CD4-positive, alpha-beta T cell treated with Interleukin-2 at 100 ng/mL for 4 hours (primary cell): ENCODE measurements at places on chromosomes 2 and 18.

GRCh38 chr2:68827666-68828065 lies 43.5 kb downstream of the BMP10 start:
- no peak for DNase-seq

DNA sequence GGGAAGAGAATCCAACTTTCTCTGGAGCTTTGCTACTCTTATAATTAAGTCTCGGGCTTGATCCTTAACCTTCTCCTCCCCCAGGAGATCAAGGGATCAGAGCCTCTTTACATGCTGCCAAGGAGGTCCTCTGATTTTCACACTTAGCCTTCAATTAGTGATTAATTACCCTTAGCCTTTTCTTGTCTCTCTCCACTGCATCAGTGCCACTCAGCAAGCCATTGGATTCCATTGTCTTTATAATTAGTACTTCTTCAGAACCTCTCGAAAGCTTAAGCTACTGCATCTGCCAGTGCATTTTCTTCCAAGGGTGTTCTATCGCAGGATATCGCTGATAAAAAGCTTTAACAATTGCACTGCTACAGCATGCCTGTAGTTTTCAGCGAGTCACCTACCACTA lies 477.0 kb upstream of the MEIS1 start:
- DNase-seq: no peak

DNA sequence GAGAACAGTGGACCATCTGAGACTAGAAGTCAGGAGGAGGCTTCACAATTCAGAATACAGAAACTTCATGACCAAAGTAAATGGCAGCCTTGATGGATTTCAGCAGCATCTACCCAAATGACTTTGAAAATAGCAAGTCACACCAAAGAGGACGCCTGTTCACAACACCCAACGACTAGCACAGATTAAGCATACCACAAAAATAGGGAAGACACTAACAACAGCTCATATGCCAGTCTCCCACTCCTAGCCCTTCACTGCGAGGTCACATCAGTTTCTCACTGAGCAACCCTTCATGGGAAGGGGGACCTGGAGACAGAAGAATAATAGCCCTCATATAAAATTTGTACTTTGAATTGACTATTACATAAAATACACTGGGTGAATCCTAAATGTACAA lies 228.4 kb upstream of the SLC39A10 start:
- DNase-seq: no peak

GRCh38 chr2:174180726-174181236 lies 67.6 kb downstream of the OLA1 start:
- no peak for DNase-seq

GRCh38 chr2:213476641-213477040 lies 192.4 kb downstream of the SPAG16 start:
- DNase-seq: no peak

DNA sequence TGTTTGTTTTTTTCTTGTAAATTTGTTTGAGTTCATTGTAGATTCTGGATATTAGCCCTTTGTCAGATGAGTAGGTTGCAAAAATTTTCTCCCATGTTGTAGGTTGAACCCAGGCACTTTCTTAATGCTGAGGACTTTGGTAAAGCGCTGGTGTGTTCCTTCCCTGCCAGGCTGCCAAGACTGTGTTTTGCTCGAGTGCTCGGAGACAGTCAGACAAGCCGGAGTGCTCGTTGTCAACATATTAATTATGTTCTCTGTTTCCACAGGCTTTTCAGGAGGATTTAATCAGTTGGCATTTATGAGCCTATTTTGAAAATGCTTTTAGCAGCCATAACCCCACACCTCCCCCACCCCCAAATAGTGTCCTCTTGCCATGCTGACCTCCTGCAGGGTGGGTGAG lies 6.4 kb downstream of the MTCL1 start:
- no peak for DNase-seq

DNA sequence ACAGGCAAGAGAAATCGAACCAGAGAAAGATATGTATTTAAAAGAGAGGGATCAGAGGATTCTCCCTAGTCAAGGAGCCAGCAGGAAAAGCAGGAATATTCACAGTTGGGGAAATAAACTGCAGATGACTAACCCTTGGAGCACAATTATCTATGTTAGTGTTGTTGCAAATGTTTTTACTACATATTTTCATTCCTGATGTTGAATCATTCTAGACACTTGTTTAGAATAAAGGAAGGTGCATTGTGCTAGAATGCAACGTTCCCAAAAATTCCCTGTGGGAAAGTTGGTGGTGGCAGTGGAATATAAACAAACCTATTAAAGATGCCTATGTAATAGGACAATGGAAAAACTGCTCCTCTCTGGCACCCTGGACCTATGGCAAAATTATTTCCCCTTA lies 63.3 kb downstream of the DTNA start:
- DNase-seq: no peak

- DNase-seq: peak; percentile 26
Observed at GRCh38 chr2:173264603-173265366, 89.9 kb upstream of the CDCA7 start.

GRCh38 chr2:101781791-101782426 lies 84.4 kb downstream of the MAP4K4 start:
- DNase-seq: no peak

DNA sequence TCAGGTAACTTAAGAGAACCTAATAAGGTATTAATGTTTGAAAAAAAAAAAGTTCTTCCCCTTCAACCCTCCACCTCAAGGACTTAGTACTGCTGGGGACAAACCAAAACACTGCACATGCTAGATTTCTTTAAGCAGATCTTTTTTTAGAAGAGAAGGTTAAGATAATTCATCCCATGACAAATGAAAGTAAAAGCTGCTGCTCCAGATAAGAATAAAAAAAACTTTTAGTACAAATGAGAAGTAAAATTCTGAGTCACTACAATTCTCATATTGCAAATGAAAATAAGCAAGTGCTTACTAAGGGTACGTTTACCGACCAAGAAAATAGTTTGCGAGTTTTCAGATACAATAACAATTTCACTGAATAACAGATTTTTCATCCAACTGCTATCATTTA lies 8.9 kb downstream of the STAM2 start:
- no peak for DNase-seq

DNA sequence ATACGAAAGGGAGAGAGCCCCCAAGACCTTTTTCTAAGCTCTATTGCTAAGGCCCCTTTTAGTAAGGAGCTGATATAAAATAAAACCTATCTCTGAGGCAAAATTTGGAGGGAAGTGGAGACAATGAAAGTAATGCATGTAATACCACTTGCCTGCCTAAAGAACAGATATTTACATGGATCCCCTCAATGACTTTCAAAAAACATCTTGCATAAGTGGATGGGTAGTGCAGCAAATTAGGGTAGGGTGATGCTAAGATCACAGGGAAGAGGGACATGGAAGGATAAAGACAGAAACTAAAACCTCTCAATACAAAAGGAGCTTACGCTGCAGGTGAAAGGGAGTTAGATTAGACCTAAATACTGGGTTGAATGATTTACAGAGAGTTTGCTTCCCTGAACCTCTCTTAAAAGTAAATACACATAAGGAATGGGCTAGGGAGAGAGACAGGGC lies 1.1 kb downstream of the ZNF513 start:
- no peak for DNase-seq

- DNase-seq: no peak
Observed at GRCh38 chr2:231394211-231395141, 1.0 kb upstream of the B3GNT7 start.

DNA sequence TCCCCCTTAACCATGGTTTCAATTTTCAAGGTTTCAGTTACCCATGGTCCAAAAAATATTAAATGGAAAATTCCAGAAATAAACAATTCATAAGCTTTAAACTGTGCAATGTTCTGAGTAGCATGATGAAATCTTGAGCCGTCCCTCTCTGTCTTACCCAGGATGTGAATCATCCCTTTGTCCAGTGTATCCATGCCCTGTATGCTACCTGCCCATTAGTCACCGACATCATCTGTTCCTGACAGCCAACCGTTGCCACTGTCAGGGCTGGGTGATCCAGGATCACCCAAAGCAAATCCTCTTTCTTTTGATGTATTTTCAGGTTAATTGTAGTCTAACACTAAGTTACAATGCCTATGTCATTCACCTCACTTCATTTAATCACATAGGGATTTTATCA lies 15.7 kb upstream of the OLA1 start:
- no peak for DNase-seq

DNA sequence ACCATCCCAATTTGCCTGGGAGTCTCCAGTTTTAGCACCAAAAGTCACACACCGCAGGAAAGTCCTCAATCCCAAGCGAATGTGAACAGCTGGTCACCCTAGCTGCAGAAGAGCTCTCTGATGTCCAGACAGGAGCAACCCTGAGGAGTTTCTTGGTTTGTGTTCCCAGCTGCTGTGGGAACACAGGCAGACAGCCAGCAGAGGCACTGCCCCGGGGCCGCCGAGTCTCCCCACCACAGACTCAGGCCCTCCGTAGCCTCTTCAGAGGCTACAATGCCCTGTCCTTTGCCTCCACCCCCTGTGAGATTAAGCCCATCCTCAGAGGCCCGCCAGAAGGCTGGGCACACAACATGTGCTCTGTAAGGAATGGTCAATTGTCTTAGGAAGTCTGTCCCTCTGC lies 111.5 kb downstream of the TTC32 start:
- no peak for DNase-seq

DNA sequence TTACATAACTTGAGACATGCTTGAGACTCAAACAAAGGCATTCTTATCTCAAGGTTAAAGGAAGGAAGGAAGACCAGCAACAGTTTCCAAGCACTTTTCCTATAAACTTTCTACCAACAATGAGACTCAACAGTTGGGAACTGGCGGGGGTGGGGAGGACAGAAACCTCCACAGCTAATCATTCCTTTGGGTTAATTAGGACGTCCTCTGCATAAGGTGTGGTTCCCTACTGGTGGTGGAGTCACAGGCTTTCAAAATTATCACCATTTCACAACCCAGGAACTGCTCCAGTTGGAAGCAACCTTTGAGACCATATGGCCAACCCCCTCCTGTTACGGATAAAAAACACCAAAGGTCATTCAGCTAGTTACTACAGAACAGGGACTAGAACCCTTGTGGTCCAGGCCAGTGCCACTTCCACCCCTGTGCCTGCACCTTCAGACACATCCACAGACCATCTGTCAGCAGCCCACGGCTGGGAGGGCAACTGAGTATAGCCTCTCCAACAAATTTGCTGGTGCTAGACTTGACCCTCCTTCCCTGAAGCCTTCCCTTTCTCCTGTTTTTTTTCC lies 30.1 kb upstream of the ATL2 start:
- DNase-seq: no peak

DNA sequence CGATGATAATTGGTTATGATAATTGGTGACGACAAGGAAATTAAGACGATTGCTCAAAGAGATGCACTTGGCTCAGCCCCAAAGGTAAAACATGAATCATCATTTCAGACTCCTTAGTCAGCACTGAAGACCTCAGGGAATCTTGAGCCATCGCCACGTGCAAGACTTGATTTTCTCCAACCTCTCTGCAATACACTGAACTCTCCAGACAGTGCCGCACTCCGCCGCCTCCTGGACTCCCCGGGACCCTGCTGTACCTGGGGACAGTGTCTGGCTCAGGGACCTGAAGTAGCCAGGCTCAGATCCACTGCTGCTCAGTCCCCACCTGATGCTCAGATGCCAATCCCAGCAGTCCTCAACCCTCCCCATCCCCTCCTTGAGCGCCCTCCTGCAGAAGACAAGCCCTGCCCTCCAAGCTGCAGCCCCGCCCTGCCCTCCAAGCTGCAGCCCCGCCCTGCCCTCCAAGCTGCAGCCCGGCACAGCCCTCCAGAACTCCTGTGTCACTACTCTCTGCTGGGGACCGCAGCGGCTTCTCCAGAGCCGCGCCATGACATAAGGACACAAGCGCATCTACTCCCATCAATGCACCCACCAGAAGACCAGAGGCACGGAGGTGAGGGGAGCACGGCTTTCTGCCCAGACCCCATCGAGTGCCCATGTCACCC lies 1.1 kb downstream of the TMEM18 start:
- peak; percentile 10 for DNase-seq

DNA sequence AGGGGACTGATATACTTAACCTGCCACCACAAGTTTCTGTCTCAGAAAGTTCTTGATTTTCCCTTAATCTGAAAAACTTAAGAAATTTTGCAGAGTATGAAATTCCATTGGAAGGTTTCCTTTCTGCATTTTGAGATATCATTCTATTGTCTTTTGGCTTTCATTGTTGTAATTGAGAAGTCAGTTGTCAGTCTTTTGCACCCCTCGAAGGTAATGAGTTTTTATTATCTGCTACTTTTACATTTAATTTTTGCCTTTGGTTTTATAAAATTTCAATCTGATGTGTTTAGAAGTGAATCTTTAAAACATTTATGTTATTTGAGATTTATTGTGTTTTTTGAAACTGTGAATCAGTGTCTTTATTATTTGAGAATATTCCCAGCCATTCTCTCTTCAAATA lies 4.8 kb upstream of the IL36A start:
- no peak for DNase-seq

GRCh38 chr2:69815717-69816116 lies 13.7 kb upstream of the GMCL1 start:
- DNase-seq: no peak

GRCh38 chr18:12009581-12010140 lies 28.4 kb downstream of the IMPA2 start:
- DNase-seq: no peak

GRCh38 chr2:65204461-65205210 lies 23.0 kb upstream of the ACTR2 start:
- DNase-seq: no peak

- DNase-seq: no peak
Observed at GRCh38 chr2:37610638-37611289, 60.7 kb downstream of the CDC42EP3 start.

GRCh38 chr2:7427293-7428060 lies 510.3 kb downstream of the RNF144A start:
- DNase-seq: peak; percentile 75

GRCh38 chr2:27889774-27890145 lies 427 bp downstream of the RBKS start:
- DNase-seq: no peak

GRCh38 chr2:72349016-72349415 lies 201.4 kb upstream of the CYP26B1 start:
- DNase-seq: no peak

- no peak for DNase-seq
Observed at GRCh38 chr2:146465460-146465859, 1379.4 kb upstream of the ACVR2A start.

GRCh38 chr2:86186431-86186830 lies 8.8 kb downstream of the IMMT start:
- no peak for DNase-seq

DNA sequence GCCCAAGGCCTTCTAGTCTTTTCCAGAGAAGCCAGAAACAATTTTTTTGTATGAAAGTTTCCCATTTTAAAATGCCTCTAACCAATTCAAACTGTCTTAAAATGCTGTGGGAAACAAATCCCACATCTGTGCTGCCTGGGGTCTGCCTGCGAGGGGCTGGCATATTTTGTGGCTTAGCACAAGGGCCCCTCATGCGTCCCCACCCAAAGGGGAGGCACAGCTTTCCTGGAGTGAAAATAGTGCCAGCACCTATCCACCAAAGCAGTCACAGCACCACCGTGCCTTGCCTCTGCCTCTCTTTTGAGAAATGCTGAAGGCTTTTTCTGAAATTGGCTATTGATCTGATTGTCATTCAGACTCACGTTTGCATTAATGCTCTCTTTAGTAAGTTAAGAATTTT lies 22.2 kb upstream of the GNAL start:
- no peak for DNase-seq
